ENCODE measurements at places on chromosomes 4 and X.

- no peak for DNase-seq
Observed at GRCh38 chrX:11329021-11329420, 35.8 kb downstream of the AMELX start.

DNA sequence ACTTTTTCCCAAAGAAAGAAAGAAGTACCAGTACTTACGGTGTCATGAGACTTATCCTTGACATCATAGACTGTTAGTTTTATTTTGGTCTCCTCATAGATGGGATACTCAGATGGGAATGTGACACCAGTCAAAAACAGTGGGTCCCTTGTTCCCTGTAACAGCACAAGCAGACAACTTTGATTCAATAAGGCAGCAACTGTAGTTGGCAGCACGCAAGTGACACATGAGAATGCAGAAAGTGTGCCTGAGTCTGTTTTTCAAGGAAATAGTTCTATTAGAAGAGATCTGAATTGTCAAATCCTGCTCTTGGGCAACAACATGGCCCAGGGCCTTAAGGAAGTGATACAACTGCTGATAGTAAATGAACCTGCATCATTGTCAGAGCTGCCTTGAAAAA is 443.2 kb downstream of the INPP4B start:
- DNase-seq, result no peak

DNA sequence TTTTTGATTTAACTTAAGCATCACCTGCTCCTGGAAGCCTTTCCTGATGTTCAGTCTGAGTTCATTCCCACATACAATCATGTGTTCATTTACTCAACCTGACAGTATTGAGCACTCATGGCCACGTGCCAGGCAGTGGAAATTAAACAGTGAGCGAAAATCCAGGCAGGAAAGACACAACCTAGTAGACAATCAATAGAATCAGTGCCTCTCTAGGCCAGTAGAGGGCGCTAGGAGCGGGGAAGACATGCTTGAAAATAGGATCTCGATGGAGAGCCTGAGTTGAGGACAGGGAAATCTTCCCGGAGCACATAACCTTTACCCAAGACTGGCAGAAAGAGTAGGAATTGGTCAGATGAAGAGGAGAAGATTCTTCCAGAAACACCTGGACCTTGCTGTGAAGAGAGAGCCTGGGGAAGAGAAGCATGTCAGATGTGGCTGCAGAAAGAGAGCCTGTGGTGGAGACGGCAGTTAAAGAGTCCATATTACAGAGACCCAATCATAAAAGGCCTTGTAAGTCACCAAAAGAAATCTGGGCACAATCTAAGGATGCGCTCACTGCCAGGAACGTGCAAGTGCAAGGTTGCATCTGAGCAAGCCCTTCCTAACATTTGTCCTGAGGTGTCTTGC is 103.5 kb downstream of the LDB2 start:
- DNase-seq, result no peak

DNA sequence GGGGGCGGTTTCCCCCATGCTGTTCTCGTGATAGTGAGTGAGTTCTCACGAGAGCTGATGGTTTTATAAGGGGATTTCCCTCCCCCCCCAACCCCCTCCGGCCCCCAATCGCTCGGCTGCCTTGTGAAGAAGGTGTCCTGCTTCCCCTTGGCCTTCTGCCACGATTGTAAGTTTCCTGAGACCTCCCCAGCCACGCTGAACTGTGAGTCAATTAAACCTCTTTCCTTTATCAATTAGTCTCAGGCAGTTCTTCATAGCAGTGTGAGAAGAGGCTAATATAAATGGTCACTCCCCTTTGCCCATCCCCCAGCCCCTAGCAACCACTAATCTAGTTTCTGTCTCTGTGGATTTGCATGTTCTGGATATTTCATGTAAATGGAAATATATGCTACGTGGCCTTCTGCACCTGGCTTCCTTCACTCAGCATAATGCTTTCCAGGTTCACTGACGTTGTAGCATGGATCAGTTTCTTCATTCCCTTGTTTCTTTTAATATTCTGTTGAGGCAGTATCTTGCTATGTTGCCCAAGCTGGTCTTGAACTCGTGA is 16.4 kb downstream of the GPR143 start:
- no peak for DNase-seq

- DNase-seq, result no peak
Observed at GRCh38 chr4:74190919-74191397, 33.0 kb downstream of the MTHFD2L start.

GRCh38 chr4:70681704-70682103 is 6.6 kb upstream of the UTP3 start:
- DNase-seq, result no peak

DNA sequence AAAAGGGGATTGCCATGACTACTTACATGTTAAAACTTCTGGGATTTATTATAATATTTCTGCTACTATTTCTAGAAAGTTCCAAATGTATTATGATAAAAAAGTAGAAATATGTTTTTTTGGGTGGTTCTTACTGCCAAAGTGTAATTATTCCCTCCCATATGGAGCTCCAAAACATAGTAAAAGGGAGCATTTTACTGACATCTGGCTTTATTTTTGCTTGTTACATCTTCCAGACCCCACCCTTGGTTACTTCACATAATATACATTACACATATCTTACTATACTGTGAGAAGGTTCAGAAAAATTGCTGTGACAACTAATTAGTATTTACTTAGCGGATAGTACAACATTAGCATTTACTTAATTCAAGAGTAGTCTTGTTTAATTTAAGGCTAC is 205.1 kb upstream of the TLL1 start:
- no peak for DNase-seq

DNA sequence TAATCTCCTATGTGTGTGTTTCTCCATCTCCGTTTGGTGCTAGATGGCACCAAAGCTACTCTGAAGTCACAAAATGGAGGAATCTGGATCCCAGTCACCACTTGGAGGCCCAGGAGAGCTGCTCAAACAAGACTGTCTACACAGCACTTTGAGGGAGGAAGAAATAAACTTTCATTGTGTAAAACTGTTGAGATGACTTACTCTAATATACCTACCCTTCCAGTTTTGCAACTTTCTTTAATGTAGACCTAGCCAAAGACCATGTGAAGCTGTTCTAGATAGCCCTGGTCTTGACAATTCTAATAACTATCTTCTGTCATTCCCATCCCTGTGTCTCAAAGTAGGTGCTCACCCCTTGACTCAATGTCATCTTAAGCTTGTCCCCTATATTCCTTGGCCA is 52.8 kb upstream of the TAB3 start:
- no peak for DNase-seq

GRCh38 chr4:36618102-36618501 is 336.7 kb downstream of the DTHD1 start:
- no peak for DNase-seq

DNA sequence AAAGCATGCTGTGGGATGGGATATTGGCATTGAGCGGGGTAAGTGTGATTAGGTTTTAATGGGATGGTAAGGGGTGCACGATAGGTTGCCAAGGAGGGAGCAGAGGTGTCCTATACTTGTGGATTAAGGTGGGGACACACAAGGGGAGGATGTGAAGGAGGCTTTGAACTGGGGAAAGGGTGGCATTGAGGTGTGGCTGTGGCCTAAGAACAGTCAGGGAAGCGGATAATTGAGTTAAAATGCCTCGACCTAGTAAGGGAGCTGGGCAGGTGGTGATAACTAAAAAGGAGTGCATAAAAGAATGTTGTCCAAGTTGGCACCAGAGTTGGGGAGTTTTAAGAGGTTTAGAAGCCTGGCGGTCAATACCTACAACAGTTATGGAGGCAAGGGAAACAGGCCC is 17.5 kb downstream of the KLKB1 start:
- DNase-seq, result no peak

DNA sequence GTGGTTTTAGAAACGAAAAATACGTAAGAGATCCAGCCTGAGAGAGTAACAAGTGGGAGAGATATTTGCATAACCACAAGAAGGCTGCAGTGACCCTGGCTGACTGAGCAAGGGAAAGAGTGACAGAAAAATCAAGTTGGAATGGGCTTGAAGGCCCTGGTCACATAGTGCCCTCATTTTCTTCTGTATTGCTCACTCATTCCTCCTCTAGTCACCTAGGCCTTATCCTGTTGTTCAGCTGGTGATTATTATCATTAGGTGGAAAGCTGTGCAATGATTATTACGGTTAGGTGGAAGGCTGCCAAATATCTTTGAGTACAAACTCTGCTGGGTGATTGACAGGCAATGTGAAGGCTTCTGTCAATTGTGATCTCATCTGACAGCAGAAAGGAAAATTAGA is 2384.1 kb downstream of the PCDH7 start:
- DNase-seq, result no peak

- DNase-seq, result no peak
Observed at GRCh38 chrX:13123247-13123856, 78.9 kb upstream of the FAM9C start.

DNA sequence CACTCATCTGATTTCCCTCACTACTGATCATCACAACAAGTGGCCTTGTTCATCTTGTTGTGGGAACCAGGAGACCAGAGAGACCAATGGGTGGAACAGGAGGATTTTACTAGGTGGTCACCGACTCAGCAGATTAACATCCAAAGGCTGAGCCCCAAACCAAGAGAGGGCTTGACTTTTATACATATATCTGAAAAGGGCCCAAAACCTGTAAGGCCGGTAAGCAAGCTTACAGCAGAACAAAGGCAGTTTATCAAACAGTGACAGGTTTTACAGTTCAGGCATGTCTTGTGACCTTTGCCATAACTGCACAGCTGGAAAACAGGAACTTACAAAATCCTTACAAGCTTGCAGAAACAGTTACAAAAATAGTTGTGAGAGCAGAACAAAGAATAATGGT is 195.9 kb downstream of the OR13H1 start:
- DNase-seq, result no peak

GRCh38 chrX:55240788-55241340 is 20.7 kb downstream of the PAGE5 start:
- DNase-seq, result no peak

DNA sequence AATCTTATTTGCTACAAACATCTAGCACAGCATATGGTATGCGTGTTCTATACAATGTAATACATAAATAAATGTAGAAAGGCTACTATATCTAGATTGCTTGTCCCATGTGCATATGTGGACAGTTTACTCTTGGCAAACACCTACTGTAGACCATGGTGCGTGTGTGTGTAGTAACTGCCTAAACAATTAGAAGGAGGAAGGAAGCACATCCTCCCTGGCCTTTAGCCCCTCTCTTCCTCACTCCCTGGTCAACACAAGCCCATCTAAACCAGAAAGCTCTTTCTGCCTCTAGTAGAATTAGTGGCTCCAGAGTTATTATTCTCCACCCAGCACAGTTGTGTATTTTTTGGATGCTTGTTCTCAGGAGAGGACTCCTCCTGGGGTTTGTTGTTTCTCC is 73.9 kb downstream of the KDR start:
- DNase-seq, result no peak

DNA sequence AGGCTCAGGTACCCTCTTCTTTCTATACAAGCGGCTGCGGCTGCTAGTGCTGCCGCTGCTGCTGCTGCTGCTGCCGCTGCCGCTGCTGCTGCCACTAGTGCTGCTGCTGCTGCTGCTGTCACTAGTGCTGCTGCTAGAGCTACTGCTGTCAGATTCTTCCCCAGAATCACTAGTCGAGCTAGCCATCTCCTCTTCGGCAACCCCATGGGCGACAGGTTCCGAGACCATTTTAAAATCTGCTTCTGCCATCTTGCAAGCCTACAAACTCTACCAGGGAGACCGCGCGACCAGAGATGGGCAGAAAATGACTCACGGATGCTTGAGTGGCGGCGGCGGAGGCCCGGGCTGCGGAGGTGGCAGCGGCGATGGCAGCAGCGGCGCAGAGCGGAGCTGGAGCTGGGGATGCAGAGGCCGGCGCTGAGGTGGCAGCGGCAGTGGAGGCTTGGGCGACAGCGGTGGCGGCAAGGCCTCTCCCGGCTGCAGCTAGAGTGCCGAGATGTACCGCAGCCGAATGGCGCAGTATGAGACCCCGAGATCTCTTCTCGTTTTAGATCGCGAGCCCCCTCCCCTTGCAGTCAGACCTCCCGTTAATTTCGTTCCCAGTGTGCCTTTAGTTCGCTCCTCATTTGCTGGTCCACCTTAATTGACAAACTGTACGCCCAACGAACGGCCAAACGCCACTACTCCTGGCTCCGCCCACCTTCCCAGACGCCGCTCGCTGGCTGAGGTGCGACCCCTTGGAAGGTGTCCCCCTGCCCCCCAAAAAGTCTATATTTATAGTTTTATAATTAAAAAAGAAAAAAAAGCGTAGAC is at the start of gene NAP1L3:
Gene NAP1L3, minus strand, starts transcription at position 523 of the 813 bp plus-strand sequence. Its CDS starts 274 bp downstream, at position 249.
- DNase-seq, result peak; percentile 8

GRCh38 chr4:111074523-111075114 is 451.7 kb upstream of the PITX2 start:
- DNase-seq, result no peak

DNA sequence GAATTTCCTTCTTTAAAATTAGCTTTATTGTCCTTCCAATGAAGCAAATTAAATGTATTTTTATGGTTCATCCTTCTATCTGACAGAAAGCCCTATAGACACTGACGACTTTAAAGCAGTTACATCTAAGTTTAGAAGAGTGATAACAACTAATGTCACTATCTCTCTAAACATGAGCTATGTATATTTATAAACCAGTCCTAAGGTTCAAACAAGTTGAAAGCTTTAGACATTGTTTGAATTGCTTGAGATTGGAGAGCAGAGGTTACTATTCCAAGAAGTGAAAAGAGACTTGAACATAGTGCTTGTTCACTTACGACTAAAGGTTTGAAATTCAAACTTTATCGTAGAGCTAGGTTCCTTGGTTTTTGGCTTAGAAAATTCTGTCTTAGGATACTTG is 30.2 kb upstream of the EIF1AX start:
- DNase-seq, result no peak

GRCh38 chr4:147971116-147971515 is 239.2 kb downstream of the ARHGAP10 start:
- DNase-seq, result no peak

DNA sequence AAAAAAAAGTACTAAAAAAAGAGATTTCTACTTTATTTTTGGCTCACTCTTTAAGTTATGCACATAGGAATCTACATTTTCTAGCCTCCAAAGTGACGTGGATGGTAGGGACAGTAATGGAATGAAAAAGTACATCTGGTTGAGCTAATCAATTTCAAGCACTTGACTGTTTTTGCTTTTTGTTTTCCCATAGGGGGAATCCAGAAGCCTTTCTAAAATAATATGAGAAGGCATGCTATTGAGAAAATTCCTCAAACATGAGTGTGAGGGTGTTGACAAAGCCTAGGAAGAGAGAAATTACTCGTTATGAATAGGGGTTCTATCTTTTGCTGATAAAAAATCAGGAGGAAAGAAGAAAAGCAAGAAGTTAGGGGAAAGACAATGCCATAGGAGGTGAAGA is 242.5 kb upstream of the PUDP start:
- no peak for DNase-seq

DNA sequence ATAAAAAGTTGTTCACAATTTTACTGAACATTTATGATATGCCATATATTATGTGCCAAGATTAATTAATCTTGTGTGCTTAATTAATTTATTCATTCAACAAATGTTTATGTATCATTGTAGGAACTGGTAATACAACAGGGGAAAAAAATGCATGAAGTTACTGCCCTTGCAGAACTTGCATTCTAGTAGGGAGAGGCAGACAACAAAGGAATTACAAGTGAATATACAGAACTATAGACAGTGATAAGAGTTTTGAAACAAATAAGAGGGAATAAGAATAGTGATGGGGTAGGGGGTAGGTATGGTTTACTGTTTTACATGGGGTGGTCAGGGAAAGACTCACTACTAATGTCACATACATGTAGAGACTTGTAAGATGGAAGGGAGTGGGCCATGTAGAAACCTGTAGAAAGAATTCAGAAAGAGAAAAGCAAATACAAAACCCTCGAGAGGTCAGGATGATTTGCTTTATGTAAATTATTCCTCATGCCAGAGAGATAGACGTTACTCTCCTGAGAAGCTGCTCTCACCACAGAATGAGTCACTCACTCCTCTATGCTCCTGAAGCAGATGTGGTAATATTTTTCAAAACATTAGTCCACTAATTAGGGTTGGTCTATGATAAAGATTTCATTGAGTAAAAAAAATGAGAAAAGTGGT is 855.0 kb upstream of the GRID2 start:
- no peak for DNase-seq
